ENCODE measurements at places on chromosomes 2 and 18.

DNA sequence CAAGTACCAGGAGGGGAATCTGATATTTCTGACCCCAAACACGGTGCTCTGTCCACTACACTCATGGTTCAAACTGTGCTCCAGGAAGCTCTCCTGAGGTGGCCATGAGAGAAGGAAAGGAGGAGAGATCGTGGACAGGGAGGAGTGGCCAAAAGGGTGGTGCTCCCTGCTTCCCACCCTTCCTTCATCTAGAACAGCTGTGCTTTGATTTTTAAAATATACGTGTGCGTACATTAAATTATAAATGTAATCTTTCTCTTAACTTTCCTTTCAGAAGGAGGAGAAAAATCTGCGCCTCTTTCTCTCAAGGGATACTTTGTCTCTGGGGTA, 8.2 kb upstream of the CHRNA1 start:
- no peak for DNase-seq

- no peak for DNase-seq
Measured at GRCh38 chr2:71756280-71756906, 303.0 kb downstream of the DYSF start.

DNA sequence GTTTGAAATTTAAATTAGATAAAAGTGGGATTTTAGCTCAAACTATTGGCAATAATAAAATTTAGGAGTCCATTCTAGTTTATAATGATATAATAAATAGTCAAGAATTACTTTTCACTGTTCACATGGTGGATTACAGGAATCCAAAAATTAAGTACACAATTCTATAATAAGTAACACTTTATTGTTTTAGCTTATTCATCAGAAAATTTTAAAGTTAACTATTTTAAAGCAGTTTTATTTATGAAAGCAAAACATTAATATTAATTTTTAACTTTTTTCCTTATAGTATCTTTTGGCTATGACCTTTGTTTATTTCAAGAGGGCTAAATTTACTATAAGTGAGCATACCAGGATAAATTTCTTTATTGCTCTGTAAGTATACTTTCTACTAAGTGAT, 11.4 kb downstream of the SPDYA start:
- no peak for DNase-seq

DNA sequence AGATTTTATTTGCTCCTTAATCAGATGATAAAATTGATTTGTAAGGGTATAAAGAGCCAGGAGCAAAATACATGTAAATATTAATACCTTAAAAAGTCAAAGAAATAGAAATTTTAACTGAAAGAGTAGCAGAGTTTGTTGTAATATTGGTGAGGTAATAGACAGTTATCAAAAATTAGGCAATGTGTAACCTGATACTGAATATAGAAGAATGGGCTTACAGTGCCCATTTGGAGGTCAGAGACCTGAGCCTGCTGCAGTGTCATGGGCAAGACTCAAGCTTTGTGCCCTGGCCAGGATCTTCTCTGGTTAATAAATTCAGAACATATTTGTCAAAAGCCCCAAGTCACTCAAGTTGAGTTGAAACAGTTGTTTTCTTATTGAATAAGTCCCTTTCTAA, 29.7 kb upstream of the TMEM247 start:
- DNase-seq: no peak

GRCh38 chr18:13800505-13801259, 23.3 kb upstream of the MC5R start:
- peak; percentile 83 for DNase-seq

DNA sequence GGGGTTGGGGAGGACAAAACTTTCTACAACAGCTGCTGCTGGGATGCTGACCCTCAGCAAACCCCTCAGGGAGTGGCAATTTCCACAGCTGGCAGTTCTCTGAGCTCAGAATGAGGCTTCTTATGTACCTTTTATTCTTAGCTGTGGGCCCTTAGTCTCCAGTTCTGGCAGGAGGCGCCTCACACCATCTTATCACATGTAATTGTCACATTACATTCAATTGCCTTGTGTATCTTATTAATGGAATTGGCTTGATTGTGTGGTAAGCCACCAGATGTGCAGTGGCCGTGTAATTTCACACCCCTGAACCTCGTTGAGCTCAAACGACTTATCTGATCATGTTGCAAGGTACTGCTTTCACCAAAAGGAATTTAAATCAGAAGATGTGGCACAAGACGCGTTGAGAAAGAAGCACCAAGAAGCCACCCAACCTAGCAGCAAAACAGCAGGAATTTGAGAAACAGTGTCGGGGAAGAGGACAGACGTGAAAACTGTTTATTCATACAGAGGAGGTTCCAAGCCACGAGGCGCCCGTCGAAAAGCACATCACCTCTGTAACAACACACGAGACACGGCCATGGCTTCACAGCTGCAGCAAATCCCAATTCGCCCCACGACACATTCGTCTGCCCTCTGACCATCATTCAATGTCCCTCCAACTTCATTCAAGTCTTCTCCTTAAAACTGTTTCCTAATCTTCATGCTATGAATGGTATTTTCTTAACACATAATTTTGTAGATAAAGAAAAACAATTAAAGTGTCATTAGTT, 53.6 kb upstream of the LPIN2 start:
- no peak for DNase-seq

- DNase-seq: no peak
Measured at GRCh38 chr2:197925204-197925603, 120.8 kb downstream of the PLCL1 start.

DNA sequence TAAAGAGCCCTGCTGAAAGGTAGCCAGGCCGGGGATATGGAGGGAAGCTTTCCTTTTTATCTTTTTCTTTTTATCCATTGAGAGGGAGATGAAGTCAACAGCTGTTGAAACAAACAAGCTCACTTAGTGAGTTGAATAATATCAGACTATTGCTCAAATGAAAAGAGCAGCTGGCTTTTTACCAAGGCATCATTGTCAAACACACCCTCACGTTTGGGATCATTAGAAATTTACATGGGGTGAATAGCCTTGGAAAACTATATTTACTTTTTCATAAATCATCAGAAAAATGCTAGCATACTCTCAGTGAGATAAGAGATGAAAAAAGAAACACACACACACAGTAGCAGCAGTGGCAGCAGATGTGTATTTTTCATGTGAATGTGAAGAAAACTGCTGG, 71.5 kb upstream of the HNMT start:
- no peak for DNase-seq

DNA sequence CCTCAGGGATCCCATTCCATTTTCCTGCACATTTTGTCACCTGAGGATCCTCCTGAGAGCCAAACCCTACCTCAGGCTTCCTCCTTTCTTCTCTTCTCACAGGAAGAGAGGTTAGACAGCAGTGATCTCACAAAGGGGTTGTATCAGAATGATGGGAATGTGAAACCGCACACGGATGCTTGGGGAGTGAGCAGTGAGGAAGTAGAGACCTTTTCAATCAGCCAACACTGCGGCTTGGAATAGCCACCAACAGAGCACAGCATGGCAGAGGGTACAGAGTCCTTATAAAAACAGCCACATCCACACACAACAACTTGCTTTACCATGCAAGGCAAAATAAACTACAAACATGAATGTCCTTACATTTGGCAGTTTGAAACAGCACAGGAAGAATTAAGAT, 8.7 kb downstream of the TMEM182 start:
- DNase-seq: no peak

- DNase-seq: peak; percentile 62
Measured at GRCh38 chr2:39119732-39120520, 925 bp downstream of the SOS1 start.

DNA sequence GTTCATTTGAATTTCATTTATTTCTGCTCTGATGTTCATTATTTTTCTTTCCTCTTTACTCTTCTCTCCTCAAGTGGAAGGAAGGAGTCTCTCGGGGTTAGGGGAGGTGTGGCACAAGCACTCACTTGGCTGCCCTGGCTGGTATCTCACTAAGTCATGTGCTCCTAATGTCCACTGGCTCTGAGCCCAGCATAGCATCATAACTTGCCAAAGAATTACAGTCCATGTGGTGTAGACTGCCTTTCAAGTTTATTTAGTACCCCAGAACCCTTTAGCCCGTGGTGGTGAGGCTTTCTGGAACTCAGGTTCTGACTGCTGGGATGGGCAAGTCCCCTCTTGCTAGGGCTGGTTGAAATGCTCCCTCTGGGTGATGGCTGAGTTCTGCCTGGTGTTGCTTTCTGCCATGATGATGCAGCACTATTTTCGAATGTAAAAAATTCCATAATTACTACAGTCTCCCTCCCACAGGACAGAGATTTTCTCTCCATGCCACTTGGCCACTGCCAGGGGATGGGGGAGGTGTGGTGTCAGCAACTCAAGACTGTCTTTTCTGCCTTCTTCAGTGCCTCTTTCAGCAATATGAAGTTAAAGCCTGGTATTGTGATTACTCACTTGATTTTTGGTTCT, 22.2 kb downstream of the SPAG16 start:
- no peak for DNase-seq

DNA sequence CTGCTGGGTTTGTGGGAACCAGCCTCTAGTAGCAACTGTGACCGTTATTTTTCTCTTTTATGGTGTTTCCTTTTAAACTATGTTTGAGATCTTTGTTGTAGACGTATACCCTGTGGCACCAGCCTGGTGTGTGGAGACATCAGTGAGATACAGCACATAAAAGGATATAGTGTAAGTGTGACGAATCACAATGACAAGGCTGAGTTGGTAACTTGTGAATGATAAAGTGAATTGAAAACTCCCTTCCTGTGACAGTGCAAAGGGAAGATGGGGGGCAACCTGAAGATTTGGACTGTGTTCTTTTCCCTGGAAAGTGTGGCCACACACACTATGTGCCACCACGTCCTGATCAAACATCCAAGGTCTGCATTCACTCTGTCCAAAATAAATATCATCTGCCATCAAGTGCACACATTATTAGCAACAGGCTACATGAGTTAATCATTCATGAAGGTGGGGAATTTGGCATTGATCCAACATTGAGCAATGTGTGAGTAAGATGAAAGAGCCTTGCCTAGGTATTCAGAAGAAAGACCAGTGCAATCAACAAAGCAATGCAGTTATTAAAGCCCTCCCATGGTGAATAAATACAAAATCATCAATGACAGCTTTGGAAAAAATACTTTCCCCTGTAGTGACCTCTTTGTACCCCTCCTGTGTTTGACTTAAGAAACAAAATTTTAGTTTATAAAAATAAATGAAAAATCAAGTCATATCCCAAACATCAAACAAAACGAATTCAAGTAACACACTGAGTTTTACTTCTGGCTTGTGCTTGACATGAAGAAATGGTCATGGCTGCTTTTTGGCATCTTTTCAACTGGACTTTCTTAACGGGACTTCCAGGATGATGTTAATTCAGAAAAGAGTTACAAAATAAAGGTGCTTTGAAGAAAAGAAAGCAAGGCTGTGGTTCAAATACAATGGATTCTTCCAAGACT, 1280.5 kb upstream of the ZEB2 start:
- peak; percentile 98 for DNase-seq

GRCh38 chr2:96391153-96391827, 55.7 kb downstream of the NCAPH start:
- no peak for DNase-seq

DNA sequence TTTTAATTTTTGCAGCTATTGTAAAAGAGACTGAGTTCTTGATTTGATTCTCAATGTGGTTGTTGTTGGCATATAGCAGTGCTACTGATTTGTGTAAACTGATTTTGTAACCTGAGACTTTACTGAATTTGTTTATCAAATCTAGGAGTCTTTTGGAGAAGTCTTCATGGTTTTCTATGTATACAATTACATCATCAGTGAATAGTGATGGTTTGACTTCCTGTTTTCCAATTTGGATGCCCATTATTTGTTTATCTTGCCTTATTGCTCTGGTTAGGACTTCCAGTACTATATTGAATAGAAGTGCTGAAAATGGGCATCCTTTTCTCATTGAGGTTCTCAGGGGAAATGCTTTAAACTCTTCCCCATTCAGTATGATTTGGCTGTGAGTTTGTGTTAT, 99.7 kb downstream of the GULP1 start:
- DNase-seq: no peak

GRCh38 chr2:157321466-157321865, 4.2 kb downstream of the ERMN start:
- no peak for DNase-seq

DNA sequence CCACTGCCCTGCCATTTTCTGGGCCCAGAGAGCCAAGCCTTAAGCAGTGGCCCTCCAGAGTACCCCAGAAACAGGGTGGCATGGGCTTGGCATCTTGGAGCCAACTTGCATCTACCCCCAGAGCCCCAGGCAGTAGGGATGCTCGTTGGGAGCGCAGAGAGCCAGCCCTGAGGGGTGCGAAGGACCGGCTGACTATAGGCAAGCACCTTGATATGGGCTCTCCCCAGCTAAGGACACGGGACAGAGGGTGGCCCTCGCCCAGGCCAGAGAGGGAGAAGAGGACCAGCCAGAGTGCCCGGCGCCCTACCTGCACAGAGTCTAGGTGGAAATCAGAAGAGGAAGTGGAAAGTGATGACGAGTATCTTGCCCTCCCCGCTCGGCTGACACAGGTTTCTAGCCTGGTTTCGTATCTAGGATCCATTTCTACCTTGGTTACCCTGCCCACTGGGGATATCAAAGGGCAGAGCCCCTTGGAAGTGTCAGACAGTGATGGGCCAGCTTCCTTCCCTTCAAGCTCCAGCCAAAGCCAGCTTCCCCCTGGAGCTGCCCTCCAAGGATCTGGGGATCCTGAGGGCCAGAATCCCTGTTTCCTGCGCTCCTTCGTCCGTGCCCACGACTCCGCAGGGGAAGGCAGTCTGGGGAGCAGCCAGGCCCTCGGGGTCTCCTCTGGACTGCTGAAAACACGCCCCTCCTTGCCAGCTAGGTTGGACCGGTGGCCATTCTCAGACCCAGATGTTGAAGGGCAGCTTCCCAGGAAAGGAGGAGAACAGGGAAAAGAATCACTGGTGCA, 16.2 kb downstream of the CEP68 start:
- no peak for DNase-seq

- DNase-seq: no peak
Measured at GRCh38 chr2:174510583-174511189, 23.9 kb upstream of the GPR155 start.

- DNase-seq: no peak
Measured at GRCh38 chr2:211175956-211176355, 619.6 kb downstream of the CPS1 start.

DNA sequence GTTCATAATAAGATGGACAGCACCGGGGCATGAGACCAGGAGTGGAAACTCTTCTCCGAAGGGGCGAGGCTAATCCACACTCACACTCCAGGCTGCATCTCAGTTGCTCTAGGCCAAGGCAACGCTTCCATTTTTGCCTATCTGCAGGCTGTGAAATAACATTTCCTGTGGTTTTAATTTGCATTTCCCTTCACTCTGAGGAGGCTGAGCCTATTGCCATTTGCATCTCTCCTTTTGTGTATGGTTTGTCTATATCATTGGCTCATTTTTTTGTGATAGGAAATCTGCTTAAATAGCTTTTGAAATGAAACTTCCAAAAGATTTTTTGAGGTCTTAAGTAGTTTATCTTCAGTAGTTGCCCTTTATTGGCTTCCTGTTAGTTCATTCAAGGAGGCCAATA, 57.6 kb downstream of the TPGS2 start:
- no peak for DNase-seq

- peak; percentile 50 for DNase-seq
Measured at GRCh38 chr2:166361351-166362153, 14.2 kb downstream of the SCN9A start.

DNA sequence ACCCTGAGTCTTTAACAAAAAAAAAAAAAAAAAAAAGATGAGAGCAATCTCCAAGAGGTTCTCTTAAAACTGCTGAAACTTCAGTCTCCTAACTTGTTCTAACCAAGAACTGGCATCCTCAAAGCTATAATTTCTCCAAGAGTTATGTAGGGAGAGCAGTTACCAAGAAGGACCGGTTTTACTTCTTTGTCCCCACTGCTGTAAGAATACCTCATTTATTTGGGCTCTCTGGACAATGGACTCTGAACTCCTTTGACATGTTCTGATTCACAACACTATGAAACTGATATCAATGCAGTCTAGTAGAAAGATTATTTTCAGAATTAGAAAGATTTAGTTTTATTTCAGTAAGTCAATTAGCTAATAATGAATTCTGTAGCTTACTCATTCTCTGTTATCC, 84.5 kb upstream of the DTNB start:
- peak; percentile 75 for DNase-seq
